Breast epithelium (tissue), 4 donors: ENCODE measurements at places on chromosomes 4 and X.

- no peak for DNase-seq
Observed at GRCh38 chr4:8381814-8382581, 58.5 kb downstream of the ACOX3 start.

- no peak for DNase-seq
Observed at GRCh38 chrX:11423362-11423818, 130.2 kb downstream of the AMELX start.

GRCh38 chr4:48680848-48681568 is 99.1 kb downstream of the FRYL start:
- no peak for DNase-seq

- DNase-seq: no peak
Observed at GRCh38 chr4:163638909-163639308, 144.4 kb downstream of the TMA16 start.

- no peak for DNase-seq
Observed at GRCh38 chr4:106269711-106270110, 46.3 kb downstream of the TBCK start.

DNA sequence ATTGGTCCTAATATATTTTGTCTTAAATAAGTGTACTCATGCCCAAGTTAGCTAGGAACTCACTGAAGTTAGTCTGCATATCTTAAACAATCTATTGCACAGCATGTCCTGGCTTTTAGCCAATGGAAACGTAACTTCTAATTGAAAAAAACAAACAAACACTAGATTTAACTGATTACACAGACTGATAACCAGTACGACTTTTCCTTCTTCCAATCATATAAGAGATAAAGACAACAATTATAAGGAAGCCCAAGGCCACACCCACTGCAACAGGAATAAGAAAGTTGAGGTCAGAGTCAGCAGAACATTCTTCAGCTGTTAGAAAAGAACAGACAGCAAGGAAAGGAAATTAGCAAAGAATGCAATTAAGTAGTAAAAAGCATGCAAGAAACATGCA is 40.8 kb downstream of the LAMP2 start:
- DNase-seq: no peak

DNA sequence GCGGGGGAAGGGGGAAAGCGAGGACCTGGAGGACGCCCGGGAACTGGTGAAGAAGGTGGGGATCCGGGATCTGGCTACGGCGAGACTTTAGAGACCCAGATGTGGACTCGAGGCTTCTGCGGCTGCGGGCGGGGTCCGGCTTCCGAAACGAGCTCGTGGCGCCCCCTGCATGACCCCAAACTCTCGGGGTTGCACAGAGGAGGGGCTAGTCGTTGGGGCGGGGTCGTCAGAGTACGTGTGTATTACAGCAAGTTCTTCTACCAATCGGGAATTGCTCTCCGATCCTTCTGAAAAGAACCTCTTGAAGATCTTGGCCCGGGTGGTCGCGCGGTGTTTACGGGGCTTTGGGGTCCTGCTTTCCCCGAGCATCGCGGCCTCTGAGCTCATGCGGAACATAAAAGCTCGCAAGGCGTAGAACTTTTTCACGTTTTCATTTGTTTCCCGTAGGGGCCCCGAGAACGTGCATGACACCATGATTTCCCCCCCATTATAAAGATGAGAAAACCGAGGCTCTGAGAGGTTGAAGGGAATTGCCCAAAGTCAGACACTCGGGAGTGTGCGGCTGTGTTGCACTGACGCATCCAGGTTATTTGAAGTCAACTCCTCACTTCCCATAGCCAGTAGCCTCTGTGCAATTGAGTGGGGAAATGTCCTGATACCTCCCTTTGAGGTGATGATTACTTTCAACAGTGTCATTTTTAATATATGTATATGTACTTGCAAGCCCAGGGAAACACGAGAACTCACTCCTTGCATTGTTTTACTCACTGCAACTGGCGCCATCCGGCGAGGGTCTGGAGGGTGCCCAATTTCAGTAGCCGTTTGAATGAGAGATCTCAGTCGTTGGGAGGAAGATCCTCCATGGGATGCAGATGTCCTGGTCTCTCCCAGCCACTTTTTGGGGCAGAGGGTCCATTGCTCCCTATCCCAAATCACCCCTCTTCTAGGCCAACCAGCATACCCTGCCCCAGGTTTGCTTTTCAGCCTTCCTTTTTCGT is at the start of gene BEND4:
Gene BEND4 (minus strand): TSS at position 149 of the 998 bp plus-strand sequence. CDS start 512 bp downstream, outside the sequence.
- no peak for DNase-seq

DNA sequence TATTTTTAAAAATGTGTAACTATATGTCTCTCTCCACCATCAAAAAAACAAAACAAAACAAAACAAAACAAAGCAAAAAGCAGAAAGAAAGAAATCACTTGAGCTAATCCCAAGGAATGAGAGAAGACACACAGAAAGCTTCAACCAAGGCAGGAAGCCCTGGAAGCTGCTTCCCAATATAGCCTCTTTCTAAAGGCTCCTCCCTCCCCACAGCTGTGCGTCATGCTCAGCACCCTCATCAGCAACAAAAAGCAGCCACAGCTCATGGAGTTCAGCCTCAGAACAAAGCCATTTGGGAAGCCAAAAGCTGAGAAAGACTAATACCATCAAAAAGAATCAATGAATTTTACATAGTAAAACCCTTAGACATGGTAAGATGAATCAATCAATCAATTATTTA is 501.6 kb upstream of the SMIM31 start:
- no peak for DNase-seq

DNA sequence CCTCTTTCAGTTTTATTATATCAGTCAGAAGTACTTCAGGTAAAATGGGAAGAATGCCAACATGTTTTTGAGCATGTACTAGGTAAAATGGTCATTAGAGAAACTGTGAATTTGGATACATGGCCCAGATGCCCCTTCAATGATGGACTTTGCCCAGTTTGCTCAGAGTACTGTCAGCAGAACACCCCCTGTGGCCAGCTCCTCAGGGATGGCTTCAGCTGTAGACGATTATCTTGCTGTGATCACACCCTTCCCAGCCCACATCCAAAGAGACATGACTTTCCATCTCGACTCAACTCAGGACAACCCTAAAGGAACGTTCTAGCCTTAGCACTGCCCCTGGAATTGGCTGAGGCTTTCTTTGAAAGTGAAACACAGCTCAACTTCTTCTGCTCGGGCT is 439.1 kb downstream of the PACRGL start:
- no peak for DNase-seq

GRCh38 chr4:188018262-188018661 is 22.7 kb downstream of the ZFP42 start:
- DNase-seq: no peak
